NCI-H2081 (cell line): ENCODE measurements at places on chromosomes 5 and 9.

GRCh38 chr5:3123763-3124157 lies 372.3 kb upstream of the IRX2 start:
- no peak for DNase-seq

- peak; percentile 31 for DNase-seq
Observed at GRCh38 chr9:37905131-37905505, 1.2 kb upstream of the SLC25A51 start.

DNA sequence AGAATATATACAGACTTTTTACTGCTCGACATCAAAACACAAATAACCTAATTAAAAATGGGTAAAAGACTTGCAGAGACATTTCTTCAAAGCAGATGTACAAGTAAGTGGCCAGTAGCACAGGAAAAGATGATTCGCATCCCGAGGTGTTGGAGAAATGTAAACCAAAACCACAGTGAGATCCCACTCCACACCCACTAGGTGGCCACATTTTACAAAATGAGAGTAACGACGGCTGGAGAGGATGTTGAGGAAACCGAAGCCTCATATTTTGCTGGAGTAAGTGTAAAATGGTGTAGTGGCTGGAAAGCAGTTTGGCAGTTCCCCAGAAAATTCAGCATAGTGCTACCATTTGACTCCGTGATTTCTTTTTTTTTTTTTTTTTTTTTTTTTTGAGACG lies 21.3 kb upstream of the GBGT1 start:
- DNase-seq: peak; percentile 86

- DNase-seq: no peak
Observed at GRCh38 chr5:52757527-52757926, 30.2 kb upstream of the ITGA1 start.

GRCh38 chr9:113454914-113455761 lies 8.4 kb upstream of the RGS3 start:
- no peak for DNase-seq

- peak; percentile 39 for DNase-seq
Observed at GRCh38 chr9:36154331-36154952, 14.7 kb upstream of the CCIN start.

DNA sequence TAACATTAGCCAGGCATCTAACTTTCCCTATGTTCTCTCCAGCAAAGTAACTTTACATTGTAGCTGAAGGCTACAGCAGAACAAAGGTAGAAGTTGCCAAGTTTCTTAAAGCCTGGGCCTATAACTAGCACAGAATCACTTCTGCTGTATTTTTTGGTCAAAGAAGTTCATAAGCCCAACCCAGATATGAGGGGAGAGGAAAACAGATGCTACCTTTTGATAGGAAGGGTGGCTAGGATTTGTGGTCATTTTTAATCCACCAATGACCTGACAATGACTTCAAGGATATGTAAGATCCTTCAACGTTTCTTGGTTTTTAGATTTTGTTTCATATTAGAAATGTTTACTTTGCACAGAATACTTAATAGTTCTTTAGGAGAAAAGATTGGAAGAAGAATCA lies 64.2 kb upstream of the RANBP3L start:
- no peak for DNase-seq

- no peak for DNase-seq
Observed at GRCh38 chr5:41649659-41650058, 139.3 kb upstream of the PLCXD3 start.

GRCh38 chr5:125152461-125153189 lies 406.2 kb upstream of the ZNF608 start:
- no peak for DNase-seq

GRCh38 chr5:181121675-181122561 lies 9.1 kb downstream of the OR2V1 start:
- DNase-seq: no peak

- DNase-seq: no peak
Observed at GRCh38 chr9:36763778-36764177, 191.1 kb downstream of the MELK start.

GRCh38 chr9:94860678-94861588 lies 134.4 kb downstream of the AOPEP start:
- DNase-seq: no peak

DNA sequence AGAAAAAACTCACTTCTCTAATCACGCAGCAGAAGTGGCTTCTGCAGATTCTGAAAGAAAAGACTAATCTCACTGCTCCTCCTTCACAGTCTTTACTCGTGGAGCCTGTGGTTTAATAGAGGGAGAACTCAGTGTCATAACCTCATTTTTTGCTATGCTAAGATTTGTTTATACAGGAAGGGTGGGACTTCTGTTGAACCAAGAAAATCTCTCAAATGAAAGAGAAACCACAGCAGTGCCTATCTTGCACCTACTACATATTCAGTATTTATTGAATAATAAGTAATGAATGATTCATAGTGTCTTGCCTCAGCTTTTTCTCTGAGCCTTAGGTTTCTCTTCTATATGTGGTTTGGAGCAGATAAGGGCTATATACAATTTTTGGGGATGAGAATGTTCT lies 136.1 kb upstream of the DMAC1 start:
- DNase-seq: no peak

GRCh38 chr9:22285066-22285465 lies 161.6 kb upstream of the DMRTA1 start:
- peak; percentile 76 for DNase-seq

GRCh38 chr9:98801561-98801960 lies 5.2 kb upstream of the ANKS6 start:
- DNase-seq: no peak

- no peak for DNase-seq
Observed at GRCh38 chr9:77725046-77725694, 77.0 kb upstream of the GNA14 start.

GRCh38 chr9:137524981-137525317 lies 25.3 kb downstream of the PNPLA7 start:
- DNase-seq: no peak

DNA sequence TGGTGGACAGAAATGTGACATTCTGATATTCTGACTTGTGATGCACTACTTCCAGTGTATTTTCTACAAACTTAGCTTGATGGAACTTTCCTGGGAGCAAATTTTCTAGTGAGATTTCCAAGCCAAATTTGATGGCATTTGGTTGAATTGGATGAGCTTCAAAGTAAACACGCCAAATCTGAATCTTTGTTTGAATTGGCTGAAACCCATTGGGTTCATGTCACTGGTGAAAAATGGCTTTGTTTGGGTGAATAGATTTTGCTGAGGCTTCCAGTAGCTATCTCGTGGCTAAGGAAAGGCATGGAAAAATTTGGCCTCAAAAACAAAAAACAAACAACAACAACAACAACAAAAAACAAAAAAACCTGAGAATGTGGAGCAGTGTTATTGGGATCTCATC lies 271.1 kb upstream of the RPS23 start:
- DNase-seq: no peak

- DNase-seq: no peak
Observed at GRCh38 chr9:17816431-17817027, 237.7 kb downstream of the SH3GL2 start.

- no peak for DNase-seq
Observed at GRCh38 chr9:29282121-29282520, 1708.8 kb upstream of the C9orf72 start.

- peak; percentile 27 for DNase-seq
Observed at GRCh38 chr5:114362197-114362976, 517 bp downstream of the KCNN2 start.

DNA sequence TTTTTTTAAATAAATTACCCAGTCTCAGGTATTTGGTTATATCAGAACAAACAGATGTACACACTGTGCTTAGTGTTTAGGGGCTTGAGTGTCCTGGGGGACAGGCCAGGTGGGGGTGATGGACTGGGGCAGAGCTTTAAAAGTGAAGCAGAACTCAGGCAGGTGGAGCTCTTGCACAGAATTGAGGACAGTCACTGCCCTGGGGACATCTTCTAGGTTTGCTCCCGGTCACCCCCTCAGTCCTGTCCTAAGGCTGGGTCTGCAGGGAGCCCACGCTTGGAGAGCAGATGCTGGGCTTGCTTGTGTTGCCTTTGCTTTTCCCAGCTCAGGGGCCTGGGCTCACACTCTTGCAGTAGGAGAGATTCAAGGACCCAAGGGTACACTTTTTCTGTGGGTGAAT lies 10.8 kb downstream of the GADD45G start:
- no peak for DNase-seq
